ENCODE measurements at places on chromosomes 12 and 14.

GRCh38 chr12:5715021-5715420, 230.0 kb downstream of the ANO2 start:
- no peak for DNase-seq

DNA sequence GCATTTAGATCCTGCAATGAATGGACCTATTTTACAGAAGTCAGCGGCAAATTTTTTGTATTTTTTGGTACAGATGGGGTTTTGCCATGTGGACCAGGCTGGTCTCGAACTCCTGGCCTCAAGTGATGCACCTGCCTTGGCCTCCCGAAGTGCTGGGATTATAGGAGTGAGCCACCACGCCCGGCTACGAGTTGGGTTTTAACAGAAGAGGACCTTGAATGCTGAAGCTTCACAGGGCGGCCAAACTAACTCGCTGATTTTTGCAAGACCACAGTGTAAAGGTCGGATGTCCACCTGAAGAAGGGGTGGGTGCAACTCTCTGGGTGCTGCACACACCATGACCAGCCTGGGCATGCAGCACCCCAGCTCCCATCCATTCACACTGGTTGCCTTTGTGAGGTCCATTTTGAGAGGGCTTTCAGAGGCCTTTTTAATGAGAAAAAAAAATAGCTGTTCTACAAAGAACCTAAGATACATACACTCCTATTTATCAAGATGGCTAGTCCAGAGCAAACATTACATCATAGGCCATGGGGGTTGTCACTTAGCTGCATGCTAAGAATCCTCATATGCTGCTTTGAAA, 21.6 kb upstream of the CDK2AP1 start:
- DNase-seq, result no peak

GRCh38 chr14:30006695-30007094, 79.0 kb upstream of the PRKD1 start:
- no peak for DNase-seq

- DNase-seq, result no peak
These were observed 5.2 kb downstream of the OR4E1 start for GRCh38 chr14:21668377-21668776.

- no peak for DNase-seq
These were observed 18.7 kb downstream of the PLEKHG3 start for GRCh38 chr14:64722842-64723447.

DNA sequence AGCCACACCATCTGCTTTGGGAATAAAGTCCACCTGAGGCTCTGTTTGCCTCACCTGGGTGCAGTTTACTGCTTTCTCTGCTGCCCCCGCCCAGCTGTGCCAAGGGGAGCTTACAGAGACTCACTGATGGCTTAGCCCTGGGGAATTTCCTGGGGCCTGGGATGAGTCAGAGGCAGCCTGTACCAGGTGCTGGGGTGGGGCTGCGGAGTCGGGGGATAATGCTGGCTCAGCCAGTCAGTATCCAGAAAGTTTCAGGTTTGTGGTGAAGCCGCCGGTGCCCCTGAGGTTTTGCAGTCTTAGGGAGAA, 22.3 kb downstream of the PLEKHG3 start:
- DNase-seq, result peak; percentile 10

DNA sequence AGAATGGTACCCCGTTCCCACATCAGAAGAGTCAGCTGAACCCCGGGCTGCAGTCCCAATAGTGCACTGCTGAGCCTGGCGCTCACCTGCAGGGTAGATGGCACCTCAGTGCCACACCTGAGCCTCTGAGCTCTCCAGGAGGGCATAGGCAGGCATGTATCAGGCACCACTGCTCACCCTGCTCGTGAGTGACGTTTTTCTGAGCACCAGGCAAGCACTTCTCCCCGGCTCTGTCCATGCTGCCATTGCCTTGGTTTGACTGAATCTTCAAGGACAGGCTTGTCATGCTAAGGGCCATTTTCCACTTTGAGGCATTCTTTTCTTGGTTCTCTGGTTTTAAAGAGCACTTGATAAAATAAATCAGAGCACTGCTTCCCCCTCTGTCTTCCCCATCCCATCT, 161.6 kb upstream of the PRMT8 start:
- no peak for DNase-seq

DNA sequence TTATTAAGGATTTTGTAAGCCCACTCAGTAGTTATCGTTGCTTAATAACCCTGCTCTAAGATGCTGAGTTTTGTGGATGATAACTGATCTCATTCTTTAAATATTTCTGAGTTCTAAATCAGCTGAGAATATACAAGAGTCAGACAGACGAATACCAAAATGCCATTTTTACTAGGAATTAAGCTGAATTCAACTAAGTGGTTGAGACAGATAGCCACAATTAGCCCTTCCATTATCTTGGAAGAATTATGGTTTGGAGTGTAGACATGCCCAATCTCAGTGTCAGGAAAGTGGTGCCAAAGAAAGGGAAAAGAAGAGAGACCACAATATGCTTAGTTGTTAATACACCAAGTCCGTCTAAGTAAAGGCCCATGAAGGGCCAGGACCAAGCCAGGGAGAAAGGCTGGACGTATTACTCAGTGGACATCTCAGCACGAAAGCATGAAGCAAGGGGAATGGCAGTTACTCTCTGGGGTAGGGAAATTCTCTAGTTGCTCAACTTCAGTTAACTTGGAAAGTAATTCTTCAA, 58.6 kb downstream of the KCNA5 start:
- no peak for DNase-seq

DNA sequence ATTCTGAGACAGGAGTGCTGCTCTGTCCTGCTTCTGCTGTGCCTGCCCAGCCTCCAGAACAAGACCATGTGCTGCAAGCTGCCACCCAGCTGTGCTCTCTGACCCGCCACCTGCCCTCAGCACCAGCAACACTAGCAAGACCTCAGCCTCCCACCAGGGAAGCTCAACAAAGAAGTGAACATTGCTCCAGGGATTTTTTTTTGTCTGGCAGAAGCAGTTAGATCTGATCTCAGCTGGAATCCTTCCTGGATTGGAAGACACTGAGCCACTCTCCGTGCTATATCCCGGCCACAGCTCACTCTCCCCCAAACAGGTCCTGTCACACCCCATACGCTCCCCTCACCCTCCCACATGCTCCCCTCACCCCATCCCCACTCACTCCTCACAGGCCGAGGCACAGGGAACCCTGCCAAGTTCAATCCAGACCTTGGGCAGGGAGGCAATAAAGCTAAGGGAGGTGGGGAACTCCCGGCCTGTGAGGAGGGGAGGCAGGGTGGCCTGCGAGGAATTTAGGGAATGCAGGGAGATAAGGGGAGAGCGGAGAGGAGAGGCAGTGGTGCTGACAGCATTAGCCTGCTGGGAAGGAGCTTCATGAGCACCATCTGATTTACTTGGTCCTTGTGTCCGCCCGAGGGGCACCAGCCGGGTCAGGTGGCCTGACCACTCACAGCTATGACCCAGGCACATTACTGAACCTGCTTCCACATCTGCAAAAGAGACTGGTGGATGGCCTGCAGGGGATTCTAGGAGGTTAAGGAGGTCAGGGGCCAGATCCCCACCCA, 29.7 kb downstream of the CCDC85C start:
- peak; percentile 59 for DNase-seq

- no peak for DNase-seq
These were observed 8.4 kb upstream of the CIT start for GRCh38 chr12:119885549-119885948.

DNA sequence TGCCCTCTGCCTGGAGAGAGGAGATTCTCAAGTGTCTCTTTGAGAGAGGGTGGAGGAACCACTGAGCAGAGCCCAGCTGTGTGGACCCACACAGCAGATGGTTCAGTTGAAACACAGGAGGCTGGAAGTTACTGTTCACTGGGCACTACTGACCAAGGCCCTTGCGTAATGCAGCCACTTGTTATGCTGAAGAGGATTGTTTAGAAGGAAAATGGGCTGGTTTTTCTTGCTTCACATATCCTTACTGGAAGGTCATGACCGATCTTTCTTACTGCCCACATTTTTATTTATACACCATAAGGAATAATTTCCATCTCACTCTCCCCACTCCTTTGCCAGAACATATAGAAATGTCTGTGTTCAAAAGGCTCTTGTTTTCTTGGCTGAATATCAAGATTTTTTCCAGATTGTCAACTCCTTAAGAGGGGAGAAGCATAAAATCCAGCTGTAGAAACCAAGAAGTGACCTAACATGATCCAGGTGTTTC, 375.1 kb upstream of the DDHD1 start:
- no peak for DNase-seq

- DNase-seq, result no peak
These were observed 27.4 kb upstream of the A2M start for GRCh38 chr12:9143137-9143536.

DNA sequence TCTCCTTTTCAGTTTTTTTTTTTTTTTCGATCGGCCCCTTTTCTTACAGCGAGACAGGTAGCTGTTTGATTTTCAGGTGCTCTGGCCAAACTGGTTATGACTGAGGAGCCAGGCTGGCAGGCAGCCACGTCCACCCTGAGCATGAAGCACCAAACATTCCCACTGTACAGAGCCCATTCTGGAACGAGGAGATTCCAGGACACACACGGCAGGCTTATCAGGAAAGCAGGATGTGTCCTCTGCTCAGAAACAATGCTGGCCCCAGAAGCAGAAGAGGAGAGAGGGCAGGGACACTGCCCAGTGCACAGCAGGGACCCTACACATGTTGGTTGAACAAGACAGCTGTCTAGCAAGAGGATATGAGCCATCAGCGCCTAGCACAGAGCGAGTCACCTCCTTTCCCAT, 3.7 kb upstream of the KRT2 start:
- no peak for DNase-seq
